Activated CD4-positive, alpha-beta T cell treated with anti-CD3 and anti-CD28 coated beads, Interleukin-2, Interleukin-4, amounts not matched to agents 100 ng/mL and 50 ng/mL, durations not matched to agents 16 hours and 8 hours (primary cell): ENCODE measurements at places on chromosomes 13 and 19.

DNA sequence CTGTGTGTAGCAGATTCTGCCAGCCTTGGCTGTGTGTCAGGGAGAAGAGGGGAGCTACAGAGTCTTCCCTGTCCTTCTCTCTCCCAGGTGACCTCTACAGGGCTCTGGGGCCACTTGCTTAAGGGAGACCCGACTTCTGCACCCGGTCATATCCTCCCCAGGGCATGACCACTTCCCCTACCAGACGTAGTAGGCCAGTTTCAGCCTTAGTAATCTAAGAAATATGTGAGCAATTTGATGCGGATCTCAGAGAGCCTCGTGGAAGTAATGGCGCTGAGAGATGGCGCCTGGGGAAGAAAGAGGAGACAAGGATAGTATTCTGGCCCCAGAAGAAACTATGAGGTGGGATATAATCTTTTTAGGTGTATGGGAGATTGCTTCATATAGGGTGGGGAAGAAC, 41.9 kb downstream of the NFIX start:
- peak; percentile 9 for DNase-seq

DNA sequence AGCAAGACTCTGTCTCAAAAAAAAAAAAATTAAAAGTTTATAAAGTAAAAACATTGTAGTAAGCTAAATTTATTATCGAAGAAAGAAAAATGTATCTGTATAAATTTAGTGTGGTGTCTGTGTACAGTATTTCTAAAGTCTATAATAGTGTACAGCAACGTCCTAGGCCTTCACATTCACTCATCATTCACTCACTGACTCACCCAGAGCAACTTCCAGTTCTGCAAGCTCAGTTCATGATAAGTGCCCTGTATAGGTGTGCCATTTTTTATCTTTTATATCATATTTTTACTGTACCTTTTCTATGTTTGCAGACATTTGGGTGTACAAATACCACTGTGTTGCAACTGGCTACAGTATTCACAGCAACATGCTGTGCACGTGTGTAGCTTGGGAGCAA, 118.1 kb downstream of the TNFRSF19 start:
- DNase-seq, result no peak

DNA sequence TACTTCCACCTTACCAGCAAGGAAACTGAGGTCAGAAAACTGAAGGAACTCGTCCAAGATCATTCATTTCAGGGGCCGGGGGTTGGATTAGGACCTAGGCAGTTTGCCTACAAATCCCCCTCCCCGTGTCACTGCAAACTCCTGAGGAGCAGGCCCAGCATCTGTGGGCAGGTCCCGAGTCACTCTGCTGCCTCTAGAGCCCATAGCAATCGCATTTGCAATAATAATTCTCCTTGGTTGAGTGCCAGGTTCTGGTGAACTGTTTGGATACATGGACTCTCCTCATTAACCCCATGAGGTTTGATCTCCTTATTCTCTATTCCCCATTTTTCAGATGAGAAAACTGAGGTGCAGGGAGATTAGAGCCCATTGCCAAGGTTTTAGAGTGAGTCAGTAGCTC, 903 bp downstream of the PIN1 start:
- DNase-seq, result no peak

GRCh38 chr13:23856008-23856750, 33.0 kb downstream of the MIPEP start:
- DNase-seq, result no peak

GRCh38 chr13:100608906-100609305, 20.3 kb upstream of the GGACT start:
- DNase-seq, result peak; percentile 65

DNA sequence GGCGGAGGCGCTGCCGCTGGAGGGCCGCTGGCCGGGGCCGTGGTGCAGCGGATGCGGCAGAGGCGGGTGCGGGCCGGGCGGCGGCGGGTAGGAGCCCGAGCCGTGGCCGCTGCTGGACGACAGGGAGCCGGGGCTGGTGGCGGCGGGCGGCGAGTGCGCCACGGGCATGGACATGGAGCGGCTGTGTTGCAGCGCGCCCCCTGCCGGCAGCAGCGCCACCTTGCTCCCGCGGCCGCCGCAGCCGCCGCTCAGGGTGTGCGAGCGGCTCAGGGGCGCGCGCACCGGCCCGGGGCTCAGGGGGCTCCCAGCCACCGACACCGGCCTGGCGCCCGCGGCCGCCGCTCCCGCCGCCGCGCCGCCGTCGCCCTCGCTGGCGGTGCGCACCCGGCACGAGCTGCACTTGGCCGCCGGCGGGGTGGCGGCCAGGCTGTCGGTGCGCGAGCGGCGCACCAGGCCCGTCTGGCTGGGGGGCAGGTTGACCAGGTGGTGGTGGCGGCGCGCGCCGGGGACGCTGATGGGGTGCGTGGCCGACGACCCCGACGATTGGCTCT, 1.7 kb downstream of the IRS2 start:
- peak; percentile 55 for DNase-seq

DNA sequence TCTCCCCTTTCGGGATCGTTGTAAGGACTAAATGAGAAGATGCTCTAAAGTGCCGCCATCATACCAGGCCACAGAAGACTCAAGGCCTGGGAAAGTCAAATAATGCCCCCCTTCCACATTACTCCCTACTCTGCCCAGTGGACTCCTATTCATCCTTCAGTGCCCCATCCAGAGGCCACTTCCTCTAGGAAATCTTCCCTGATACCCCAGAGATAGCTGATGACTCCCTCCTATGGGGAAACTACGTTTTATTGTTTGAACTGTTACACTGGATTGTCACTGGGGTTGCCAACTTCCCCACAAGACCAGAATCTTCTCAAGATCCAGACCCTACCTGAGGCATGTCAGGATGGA, 14.2 kb downstream of the MEIS3 start:
- no peak for DNase-seq

DNA sequence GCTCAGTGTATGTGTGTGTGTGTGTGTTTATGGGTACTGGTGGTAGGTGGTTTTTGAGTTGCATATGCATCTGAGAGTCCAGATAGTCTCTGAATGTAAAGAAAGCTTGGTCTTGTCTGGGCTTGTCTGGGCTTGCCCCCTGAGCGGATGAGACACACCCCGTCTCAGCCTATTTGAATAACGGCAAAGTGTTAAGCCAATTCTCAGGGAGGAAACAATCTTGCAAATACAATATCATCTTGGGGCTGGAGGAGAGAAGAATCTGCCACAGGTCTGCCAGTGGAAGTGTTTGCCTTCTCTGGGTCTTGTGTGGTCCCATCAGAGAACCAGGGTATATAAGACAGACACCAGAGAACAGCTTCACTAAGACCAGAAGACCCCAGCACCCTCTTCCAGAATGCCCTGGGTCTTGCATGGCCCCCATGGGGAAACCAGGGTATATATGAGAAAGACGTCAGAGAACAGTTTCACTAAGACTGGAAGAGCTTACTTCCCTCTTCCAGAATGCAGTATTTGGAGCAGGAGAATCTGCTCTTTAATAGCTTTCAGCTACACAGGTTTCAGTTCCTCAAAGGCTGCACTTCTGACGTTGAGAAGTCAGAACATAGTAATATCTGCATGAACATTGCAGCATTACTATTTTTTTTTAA, 13.3 kb downstream of the CD70 start:
- no peak for DNase-seq

DNA sequence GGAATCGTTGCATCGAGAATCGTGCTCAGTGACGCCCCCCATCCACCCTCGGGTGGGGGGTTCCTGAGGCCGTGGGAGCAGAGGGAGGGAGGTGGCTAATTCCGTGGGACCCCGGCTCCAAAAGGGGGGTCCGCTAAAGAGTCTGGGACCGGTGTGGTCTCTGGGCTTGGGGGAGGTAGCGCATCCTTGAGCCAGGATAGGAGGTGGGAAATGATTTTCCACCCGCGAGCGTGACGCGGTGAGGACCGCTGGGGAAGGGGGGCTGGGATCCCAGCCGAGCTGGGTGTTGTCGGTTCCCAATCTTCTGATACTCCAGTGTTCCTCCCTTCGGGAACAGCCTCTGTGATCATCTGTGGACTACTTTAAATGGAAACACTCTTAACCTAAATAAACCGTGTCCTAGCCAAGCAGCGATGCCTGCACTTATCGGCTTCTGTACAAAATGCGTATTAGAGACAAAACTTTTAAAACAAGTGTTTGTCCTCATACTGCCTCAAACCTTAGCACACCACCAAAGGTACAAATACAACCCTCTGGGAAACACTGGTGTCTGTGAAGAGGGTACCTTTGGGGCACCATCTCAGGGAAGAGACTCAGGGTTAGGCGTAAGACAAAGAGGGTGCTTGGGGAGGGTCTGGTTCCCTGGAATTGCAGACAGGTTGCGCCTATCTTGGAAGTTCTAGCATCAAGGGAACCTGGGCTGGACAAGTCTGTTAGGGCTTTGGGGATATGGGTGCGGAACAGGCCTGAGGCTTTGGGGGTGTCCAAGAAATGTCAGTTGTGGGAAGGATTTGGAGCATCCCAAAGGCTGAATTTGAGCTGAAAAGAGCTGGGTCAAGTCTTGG, 16.0 kb downstream of the KCNC3 start:
- no peak for DNase-seq

GRCh38 chr13:111474136-111475002, 153.9 kb downstream of the TEX29 start:
- DNase-seq, result peak; percentile 15

- no peak for DNase-seq
Observed at GRCh38 chr13:39486758-39487157, 116.2 kb downstream of the LHFPL6 start.

GRCh38 chr19:3639479-3639878, 12.9 kb upstream of the CACTIN start:
- no peak for DNase-seq

DNA sequence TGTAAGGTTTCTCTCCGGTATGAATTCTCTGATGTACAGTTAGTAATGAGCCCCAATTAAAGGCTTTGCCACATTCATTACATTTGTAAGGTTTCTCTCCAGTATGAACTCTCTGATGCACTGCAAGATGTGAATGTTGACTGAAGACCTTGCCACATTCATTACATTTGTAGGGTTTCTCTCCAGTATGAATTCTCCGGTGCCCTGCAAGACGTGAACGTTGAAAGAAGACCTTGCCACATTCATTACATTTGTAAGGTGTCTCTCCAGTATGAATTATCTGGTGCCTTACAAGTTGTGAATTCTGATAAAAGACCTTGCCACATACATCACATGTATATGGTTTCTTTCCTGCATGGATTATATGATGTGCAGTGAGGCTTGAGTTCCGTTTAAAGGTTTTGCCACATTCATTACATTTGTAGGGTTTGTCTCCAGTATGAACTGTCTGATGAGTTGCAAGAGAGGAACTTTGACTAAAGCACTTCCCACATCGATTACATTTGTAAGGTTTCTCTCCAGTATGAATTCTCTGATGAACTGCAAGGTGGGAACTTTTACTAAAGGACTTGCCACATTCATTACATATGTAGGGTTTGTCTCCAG, 17.7 kb upstream of the ZNF432 start:
- DNase-seq, result no peak
